NCI-H446 treated with DMSO at 0.1 percent for 48 hours (cell line): ENCODE measurements at places on chromosomes 13 and 19.

DNA sequence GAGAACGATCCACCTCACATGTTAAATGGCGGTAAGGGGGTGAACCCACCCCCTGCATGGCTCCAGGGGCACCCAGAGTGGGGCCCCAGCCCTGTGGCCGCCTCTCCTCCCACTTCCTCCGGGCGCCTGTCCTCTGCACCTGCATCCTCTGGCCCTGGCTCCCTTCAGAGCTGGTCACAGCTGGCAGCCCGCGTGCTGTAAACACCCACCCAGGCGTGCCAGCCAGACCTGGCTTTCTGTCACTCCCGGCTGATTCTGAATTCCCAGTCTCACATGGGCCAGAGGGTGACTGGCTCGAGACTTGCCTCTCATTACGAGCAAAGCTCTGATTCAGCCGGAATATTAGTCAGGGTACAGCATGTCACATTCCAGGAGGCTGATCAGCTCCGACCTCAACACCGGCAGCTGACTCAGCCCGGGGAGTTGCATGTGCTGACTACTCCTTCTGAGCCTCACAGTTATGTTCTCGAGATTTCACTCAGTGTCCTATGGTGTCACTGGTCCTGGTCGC, 75.1 kb downstream of the GNG7 start:
- no peak for DNase-seq

- no peak for DNase-seq
Observed at GRCh38 chr19:35592226-35592625, 6.3 kb downstream of the PMIS2 start.

GRCh38 chr13:23411220-23411619, 22.3 kb downstream of the SACS start:
- DNase-seq, result no peak

GRCh38 chr19:2253106-2254063, 2.8 kb downstream of the JSRP1 start:
- DNase-seq, result no peak

DNA sequence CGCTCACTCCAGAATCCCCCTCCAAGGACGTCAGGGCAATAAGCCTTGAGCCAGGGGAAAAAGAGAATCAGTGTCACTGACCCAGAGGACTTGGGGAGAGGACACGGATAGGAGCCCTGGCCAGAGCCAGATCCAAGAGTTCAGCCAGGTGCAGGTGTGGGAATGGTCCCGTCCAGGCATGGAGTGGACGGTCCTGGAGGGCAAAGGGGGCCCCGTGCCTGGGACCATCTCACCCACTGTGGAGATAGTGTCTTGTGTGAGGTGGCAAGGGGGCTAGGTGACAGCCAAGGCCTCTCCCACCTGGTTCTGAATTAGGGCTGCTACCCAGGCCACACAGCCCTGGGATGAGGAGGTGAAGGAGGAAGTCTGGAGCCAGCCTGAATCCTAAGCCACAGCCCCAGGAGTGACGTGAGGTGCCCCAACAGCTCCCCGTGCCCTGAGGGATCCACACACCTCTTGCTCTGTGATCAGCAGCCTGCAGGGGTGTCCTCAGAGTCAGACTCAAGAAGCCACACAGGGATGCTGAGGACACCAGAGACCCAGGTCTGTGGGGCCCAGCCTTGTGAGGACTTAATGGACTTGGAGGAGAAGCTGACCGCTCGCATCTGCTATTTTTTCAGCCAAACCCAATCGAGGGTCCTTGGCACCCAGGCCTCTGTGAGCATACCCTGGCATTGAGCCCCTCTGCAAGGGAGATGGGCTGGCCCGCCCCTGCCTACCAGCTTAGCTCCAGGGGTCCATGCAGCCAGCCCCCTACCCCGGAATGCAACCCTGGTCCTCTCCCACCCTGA, 16.4 kb upstream of the ZNF14 start:
- DNase-seq, result no peak

DNA sequence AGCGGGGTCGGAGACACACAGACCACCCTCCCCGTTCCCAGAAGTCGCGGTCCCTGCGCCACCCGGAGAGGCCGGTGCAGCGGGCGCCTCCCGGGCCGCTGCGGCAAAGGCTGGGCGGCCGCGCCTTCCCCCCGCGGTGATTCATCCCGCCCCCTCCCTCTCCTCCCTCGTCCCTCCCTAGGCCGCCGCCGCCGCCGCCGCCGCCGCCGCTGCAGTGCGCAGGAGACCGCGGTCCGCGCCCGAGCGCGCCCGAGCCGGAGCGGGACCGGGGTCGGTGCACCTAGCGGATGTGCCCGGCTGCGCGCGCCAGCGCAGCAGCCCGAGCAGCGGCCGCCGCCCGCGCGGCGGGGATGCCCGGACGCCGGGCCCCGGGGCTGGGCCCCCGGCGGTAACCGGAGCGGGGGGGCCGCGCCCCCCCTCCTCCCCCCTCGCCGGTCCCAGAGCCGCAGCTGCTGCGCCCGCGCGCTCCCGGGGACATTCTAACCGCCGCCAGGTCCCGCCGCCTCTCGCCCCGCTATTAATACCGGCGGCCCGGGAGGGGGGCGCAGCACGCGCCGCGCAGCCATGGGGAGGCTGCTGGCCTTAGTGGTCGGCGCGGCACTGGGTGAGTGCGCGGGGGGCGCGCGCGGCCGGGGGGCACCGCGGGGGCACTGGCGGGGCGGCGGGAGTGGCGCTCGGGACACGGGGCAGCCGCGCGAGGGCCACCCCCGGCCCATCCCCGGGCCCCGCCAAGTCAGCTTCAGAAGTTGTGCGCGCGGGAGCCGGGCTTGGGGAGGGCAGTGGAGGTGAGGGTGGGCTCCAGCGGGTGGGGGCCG, at the start of gene SCN1B:
SCN1B (plus strand) TSS at position 214 of the 815 bp plus-strand sequence; CDS start at position 565, 351 bp downstream.
- no peak for DNase-seq

- DNase-seq, result no peak
Observed at GRCh38 chr19:45863840-45864628, at the start of gene FOXA3. TSS of gene FOXA3 (plus strand) at chr19:45864326. CDS start at chr19:45864457, 131 bp downstream.

- DNase-seq, result no peak
Observed at GRCh38 chr13:110648848-110649421, 33.6 kb downstream of the NAXD start.

GRCh38 chr19:51501594-51502263, at the start of gene SIGLEC12:
TSS of gene SIGLEC12 (minus strand) at chr19:51501800. CDS start at chr19:51501733, 67 bp downstream.
- DNase-seq, result no peak

DNA sequence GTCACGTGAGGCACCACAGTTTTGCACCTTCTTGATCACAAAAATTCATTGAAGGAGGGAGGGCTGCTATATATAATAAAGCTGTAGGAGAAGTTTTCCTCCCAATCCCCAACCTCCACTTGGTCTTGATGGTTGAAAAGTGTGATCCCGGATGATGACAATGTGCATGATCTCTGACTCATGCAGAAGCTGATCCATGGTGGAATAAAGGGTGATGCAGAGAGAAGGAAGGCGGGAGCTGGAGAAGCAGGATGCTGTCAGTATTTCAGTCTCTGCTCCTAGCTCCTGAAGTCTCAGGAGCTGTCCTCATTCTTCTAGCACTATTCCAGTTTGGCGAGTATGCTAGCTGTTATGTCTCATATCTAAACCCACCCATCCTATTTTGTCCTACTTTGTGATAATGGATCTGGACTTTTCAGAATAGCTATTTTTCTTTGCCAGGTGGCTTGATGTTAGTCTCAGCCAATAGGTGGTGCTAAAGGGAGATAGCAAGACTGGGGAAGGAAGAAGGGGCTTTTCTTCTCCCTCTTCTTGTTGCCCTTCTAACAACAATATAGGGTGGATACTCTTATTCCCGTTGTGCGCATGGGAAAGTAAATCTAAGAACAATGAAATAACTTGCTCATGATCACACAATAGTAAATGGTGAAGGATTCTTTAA, 65.6 kb upstream of the HTR2A start:
- no peak for DNase-seq

- DNase-seq, result no peak
Observed at GRCh38 chr13:20754009-20754408, 19.8 kb downstream of the EEF1AKMT1 start.

DNA sequence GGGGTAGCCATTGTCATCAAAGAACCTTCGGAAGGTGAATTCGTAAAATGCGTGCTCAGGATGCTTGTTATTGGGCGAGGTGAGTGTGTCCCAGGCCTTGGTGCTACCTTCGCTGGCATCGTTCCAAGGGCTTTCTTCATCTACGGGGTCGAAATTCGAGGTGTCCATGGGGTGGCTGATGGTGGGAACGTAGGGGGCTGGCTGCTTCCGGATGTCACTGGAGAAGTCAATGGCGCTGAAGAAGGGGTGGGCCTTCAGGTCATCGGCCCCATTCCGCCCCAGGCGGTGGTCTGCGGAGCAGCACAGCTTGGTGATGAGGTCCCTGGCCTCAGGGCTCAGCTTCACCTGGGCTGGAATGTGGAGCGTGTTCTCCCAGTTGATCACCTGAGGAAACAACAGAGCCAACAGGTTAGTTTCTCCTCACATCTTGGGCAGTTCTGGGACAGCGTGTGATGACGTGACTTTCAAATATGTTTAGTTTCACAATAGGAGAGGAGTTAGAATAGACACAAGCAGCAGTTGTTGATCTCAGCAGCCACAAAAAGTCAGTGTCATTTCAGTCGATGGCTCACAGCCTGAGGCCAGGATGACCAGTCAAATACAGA, 72.5 kb upstream of the XPO4 start:
- DNase-seq, result no peak

- no peak for DNase-seq
Observed at GRCh38 chr13:97810152-97810551, 143.3 kb upstream of the IPO5 start.

GRCh38 chr13:44411841-44412240, 38.2 kb downstream of the SERP2 start:
- DNase-seq, result no peak

DNA sequence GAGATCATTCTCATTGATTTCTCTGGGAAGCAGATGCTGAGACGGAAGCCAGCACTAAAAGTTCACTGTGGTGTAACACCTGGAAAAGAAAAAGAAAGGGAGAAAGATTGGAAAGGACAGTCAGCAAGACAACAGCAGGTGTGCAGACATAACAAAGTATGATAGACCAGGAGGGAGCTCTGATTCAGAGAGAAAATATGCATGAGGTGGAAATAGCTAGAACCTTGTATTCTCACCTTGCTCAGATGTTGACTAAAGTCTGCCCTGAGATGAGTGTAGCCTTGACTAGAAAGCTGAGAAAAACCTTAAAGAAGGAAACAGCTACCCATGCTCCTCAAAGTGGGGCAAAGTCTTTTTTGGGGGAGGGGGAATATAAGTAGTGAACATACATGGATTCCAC, 1711.8 kb downstream of the EFNB2 start:
- no peak for DNase-seq

DNA sequence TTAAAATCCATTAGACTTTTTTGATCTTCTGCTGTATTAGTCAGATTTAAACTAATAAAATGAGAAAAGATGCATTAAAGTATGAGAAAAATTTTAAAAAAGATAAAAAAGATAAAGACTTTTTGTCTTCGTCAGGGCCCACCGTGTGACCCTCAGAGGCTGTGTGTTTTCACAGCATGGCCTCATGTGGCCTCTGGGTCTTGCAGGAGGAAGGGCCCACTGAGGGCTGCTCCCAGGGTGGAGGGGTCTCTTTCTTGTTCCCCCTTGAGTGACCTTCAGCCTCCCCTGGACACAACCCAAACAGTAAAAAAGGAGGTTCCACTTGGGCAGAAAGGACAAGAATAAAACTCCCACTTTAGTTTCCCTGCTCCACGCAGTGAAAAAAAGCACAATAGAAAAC, 57.1 kb upstream of the RANBP3 start:
- DNase-seq, result no peak

DNA sequence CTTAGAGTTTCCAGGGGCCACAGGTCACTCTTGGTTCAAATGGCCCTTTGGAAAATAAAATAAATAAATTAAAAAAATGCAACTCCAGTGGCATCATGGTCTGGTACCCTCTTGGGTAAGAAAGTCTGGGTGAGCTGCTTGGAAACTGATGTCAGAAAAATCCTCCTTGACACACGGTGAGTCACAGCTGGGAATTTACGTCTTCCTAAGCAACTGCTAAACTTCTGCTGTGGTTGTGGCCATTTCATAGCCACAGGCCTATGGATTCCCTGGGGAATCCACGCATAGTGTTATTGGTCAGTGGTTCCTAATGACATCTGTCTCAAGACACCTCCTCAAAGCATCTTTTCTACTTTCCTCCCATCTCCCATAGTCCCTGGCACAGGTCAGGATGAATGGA, 220.8 kb downstream of the COG6 start:
- DNase-seq, result no peak

GRCh38 chr13:33794576-33794975, 23.4 kb upstream of the RFC3 start:
- DNase-seq, result no peak

DNA sequence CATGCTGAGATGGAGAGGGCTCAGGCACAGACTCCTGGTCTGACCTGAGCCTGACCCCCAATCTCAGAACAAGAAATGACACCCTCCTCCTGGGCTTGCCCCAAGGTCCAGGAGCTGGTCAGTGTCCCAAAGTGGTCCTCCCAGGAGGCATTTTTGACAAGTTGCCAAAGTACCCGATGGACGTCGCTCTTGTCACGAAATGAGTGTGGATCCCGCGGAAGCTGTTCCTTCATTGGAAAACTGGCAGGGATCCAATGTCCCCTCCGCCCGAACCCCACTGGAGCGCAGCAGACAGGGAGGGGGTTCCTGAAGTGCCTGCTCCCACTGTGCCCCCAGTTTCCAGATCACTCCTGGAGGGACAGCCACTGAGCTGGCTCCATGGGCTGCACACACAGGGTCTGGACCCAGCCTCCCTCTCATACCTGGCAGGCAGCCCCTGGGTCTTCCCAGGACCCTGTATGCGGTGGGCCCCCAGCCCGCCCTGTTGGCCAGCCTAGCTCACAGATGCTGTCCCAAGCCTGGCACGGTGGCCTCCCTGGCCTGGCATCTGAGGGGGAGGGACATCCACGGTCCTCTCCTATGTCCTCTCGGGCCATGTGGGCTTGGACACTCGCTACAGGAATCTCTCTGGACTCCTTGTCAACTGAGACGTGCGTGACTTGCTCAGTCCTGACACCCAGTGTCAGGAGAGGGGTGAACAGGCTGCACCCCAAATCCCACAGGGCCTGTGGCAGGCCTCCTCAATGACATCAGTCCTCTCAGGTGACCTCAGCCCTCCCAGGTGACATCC, 12.8 kb upstream of the ZNF14 start:
- DNase-seq, result no peak

- DNase-seq, result no peak
Observed at GRCh38 chr19:50461066-50461875, 15.0 kb upstream of the EMC10 start.

- DNase-seq, result peak; percentile 91
Observed at GRCh38 chr19:10695401-10696398, 5.5 kb upstream of the QTRT1 start.

GRCh38 chr13:73368608-73369007, 309.8 kb downstream of the KLF5 start:
- no peak for DNase-seq

GRCh38 chr13:28557725-28558520, 63.0 kb upstream of the FLT1 start:
- DNase-seq, result no peak

DNA sequence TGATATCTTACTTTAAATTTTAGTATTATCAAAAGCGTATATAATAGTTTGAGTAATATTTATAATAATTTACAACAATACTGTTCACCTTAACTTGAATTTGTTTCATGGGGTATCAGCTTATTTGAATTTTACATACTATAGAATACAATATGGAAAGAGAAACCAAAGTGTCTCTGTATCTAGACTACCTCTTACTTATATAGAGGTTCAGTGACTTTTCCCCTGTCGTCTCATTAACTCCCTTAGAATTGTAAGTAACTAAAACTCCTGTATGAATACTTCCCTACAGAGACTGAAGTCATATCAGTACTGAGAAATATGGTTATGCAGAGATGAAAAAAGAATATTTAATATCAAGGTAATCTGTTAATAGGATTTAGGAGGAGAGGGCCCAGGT, 26.8 kb downstream of the COG6 start:
- no peak for DNase-seq
